ENCODE measurements at places on chromosomes 1 and 21.

- DNase-seq: no peak
These were observed 164.3 kb downstream of the KIF26B start for GRCh38 chr1:245319094-245319493.

DNA sequence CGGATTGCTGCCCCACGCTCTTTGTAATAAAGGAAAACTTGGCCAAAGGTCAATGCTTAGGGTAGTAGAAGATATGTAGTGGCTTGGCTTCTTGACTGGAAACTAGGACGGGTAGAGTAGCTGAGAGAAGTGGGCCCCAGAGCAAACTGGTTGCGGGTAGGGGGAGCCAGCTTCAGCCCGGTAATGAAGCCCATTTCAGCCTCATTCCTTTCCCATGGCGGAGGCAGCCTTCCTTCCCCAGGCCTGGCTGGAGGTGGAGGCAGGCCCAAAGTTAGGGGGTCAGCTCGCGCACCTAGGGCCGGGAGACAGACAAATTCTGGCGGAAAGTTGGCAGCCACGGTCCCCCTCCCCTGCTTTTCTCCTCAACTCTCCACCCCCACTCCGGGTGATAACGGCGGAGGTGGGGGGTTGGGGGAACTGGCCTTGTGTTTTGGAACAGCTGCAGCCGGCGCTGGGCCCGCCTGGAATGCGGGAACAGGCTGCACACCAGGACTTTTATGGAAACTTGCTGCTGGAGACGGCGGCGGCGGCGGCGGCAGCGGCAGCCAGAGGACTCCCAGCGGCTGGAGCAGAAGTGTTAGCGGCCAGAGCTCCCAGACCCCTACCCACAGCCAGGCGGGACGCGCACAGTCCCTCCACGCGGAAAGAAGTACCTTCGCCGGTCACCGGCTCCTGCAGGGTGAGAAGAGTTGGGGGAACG lies at the start of gene NEXN:
Gene NEXN (plus strand): TSS at position 544 of the 700 bp plus-strand sequence. CDS start 27,483 bp downstream, outside the sequence.
- peak; percentile 1 for DNase-seq

DNA sequence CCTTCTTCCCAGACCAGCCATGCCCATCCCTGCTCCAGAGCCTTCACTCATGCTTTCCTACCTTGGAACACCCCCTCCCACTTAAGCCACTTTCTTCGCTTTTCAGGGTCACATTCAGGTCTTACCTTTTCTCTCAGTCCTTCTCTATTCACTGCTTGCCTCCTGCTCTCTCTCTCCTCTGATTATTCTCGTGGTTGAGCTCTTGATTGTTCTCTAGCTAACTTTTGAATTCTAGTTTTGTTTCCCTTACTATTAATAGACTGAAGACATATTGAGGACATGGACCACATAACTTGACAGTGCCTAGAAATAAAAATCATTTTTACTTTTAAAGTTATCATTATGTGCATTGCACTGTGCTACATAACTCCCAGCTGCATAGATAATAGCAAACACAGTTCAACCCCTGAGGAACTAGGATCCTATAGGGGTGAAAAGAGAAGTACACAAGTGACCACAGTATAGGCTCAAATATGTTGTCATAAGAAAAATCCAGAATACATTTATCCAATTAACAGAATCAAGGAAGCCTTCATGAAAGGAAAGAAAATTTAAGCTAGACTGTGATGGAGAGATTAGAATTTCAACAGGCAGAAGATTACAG lies 21.5 kb downstream of the INSL5 start:
- no peak for DNase-seq

- no peak for DNase-seq
These were observed 7.1 kb upstream of the ZNF669 start for GRCh38 chr1:247111259-247111699.

DNA sequence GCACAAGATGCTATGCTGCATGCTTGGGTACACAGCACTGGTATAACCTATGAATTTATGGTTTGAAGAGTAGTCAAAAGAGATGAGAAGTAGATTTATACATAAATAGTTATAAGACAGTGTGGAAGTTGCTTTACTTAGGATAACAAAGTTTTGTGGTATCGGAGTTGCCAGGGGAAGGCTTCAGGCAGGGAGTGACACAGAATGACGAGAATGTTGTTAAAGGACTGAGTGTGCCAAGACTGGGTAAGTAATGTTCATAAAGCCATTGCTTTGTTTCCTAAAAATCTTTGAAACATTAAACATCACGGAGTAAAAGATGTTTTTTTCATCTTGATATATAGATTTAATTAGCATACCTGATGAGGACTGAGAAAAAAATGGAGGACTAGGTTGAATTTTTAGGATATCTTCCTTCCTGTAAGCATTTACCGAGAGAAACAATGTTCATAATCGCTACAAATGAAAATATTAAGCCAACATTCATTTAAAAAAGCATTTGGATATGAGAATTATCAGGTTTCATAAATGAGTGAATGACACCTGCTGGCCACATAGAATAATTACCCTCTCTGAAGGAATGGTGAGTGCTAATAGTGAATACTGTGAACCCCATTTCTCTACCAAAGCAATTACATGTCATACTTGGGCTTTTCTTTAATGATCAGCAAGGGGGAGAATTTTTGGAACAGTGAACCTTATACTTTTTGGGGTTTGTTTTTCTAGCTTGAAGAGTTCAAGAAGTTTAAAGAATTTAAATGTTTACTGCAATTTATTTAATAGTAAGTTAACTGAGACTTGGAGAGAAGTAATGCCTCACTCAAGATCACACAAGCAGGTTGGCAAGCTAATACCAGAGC lies 28.4 kb downstream of the EXTL2 start:
- no peak for DNase-seq

DNA sequence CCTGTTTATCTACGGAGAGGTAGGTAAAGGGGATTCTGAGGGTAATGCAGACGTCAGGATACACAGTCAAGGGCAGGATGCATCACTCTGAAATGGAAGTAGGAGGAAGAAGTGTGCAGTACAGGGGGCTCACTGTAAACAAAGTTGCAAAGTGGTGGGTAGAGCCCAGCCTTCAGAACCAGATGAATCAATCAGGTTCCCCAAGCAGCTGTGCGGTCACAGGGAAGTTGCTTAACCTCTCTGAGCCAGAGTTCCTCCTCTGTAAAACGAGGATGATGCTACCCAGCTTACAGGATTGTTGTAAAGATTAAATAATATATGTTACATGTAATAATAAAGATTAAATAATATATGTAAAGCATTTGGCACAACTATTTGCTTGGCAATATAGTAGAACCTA lies 13.5 kb upstream of the MYOM3 start:
- DNase-seq: no peak

All from NCI-H2081 (cell line).